ENCODE measurements at places on chromosomes 16 and 17. TPM values are rescaled to one million over a fixed set of nuclear protein-coding genes. Genes with fewer than 3 reads are reported as not detected.

Gene NTN1
- total RNA-seq, result 0.37 TPM

Gene PRR35
- 0.12 TPM for total RNA-seq

Gene SYCE1L
- 7.3 TPM for total RNA-seq

Gene TEKT5
- not detected for total RNA-seq

Gene RNF135
- 22.7 TPM for total RNA-seq

Gene KRT34
- 0.41 TPM for total RNA-seq

Gene SALL1
- total RNA-seq, result 0.35 TPM

Gene ABCC12
- 0.05 TPM for total RNA-seq

Gene CORO7
- total RNA-seq, result 15.7 TPM

Gene ZNF668
- 20.9 TPM for total RNA-seq

Gene CES5A
- not detected for total RNA-seq

Gene COPRS
- total RNA-seq, result 161 TPM

Gene SULT1A3
- total RNA-seq, result 6.5 TPM
